ENCODE measurements at places on chromosomes 5 and 9.

DNA sequence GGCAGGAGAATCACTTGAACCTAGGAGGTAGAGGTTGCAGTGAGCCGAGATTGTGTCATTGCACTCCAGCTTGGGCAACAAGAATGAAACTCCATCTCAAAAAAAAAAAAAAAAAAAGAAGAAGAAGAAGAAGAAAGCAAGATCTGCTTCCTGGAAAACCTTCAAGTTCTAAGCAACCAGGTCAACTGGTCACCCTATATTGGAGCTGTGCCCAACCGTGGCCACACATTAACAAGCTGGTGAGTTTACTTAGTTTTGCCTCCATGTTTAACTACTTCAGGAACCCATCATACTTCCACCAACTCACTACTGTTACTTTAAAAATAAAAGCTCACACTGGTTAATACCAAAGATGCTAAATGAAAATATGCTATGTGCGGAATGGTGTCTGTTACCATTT lies 12.3 kb upstream of the SKP1 start:
- DNase-seq: no peak

GRCh38 chr5:61082516-61083280 lies 79.6 kb downstream of the SMIM15 start:
- DNase-seq: no peak

DNA sequence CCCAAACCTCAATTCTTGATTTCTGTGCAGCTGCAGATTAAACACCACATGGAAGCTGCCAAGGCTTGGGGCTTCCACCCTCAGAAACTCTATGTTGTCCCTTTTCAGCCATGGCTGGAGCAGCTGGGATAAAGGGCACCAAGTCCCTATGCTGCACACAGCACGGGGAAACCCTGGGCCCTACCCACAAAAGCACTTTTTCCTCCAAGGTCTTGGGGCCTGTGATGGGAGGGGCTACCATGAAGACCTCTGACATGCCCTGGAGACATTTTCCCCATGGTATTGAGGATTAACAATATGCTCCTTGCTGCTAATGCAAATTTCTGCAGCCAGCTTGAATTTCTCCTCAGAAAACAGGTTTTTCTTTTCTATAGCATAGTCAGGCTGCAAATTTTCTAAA lies 41.8 kb upstream of the CDH9 start:
- DNase-seq: no peak

DNA sequence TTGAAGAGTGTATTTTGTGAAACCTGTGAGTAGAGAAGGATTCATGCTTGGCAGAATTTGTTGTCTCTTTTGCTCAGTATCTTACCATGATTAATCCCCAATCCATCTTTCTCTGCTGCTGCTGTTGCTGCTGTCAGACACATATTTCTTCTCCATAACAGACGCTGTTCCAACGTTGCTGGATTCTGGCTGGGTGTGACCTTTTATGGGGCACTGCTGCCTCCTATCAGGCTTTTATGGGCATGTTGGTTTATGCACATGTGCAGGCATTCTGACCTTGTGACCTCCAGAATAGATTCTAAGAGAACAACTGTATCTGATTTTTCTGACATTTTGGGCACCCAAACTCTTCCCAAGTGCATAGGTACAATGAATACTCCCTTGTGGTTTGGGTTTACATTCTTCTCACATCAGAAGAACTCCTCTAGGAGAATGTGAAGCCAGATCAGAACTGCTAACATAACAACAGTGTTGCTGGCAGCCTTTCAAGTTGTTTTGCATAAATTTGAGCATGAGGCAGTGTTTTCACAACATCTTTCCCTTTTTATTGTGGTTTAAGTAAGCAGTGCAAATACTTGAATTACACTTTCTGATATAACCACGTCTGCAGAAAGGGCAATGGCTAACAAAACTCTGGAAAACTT lies 9.2 kb upstream of the ISL1 start:
- DNase-seq: no peak

Measured in stimulated activated CD8-positive, alpha-beta memory T cell treated with anti-CD3 and anti-CD28 coated beads, Interleukin-4, amount 100 ng/mL, for 1 hour (primary cell).